ENCODE measurements at places on chromosomes 16 and 17.

DNA sequence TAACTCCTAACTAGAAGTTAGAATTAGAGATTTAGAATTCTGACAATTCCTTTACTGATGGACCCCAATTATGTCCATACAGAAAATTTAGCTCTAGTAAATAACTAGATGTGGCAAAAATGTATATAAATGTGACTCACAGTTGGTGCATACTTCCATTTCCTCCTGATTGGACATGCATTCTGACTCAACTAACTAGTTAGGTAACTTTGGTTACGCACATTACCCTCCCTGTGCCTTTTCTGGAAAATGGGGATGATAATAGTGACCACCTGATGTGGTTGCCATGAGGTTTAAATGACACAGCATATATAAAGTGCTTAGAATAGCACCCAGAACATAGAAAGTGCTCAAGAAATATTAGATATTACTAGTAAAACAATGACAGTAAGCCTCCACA, 550.0 kb upstream of the SALL1 start:
- DNase-seq: no peak

- no peak for DNase-seq
These were observed 71.5 kb downstream of the GAS7 start for GRCh38 chr17:10126616-10127501.

- DNase-seq: no peak
These were observed 5.5 kb downstream of the CYBC1 start for GRCh38 chr17:82444941-82445521.

DNA sequence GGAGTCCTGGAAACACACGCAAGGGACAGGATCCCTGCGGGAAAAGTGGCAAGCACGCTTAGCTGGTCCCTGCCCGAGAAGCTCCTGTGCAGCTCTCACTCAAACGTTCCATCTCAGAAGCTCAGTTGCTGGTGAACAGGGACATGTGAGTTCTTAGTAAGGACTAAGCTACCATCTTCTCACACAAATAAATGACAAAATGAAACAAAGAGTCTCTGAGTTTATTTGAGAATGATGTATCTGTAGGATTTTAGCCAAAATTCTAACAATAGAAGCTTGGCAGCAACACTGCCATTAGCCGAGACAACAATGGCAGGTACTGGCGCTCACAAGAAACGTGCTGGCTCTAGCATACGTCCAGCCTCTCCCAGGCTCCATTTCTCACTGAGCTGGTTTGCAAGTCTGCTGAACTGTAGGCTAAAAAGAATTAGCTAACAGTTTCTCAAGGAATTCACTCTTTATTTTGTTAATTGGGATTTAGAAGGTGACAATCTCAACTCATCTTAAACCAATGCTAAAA, 90.2 kb downstream of the VPS53 start:
- no peak for DNase-seq

DNA sequence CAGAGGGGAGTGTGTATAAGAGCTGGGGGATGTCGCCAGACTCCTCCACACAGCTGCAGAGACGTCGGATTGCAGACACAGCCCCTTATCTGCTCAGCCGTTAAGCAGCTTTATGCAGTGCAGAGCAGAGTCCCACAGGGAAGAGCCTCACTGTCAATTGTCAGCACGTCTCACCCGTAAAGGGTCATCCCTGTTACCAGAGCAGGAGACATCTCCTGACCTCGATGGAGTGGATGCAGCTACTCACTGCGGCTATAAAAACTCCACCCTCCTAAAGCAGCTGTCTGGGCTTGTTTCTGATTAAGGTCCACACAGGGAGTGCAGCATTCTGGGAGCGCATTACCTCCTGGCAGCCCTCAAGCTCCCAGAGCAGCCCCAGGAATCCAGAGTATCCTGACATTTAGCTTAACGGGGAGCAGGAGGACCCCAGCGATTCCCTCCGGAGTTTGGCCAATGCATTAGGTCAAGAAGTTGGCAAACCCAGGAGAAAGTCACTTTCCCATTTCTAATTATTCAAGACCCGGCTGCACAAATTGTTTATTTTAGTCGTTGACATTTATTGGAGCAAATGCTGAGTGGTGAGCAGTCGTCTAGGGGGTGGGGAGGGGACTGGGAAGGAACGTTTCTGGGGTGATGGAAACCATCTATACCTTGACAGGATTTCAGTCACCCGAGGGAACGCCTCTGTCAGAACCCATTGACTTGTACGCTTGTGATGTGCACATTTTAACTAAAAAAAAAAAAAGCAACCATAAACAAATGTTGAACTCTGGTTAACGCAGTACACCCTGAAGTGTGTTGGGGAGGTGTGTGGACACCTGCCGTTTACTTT, 100.0 kb upstream of the ZNF469 start:
- DNase-seq: no peak

GRCh38 chr17:19398301-19399181, 11.6 kb upstream of the MFAP4 start:
- DNase-seq: no peak

DNA sequence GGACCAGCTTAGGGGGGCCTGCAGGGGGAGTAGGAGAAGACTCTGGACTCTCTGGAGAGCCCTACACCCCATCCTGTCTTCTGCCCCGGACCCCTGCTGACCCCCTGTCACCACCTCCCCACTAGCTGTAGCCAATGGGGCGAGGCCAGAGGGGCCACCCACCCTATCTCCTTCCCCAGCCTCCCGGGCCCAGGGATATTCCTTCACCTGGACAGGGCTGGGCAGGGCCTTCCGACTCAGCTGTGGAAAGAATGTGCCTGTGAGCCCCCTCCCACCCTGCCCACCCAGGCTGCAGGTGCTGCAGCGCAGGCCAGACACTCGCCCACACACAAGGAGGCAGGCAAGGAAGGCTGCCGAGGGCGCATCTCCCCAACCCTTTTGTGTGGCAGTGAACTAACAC, 23.0 kb downstream of the TSPOAP1 start:
- no peak for DNase-seq

DNA sequence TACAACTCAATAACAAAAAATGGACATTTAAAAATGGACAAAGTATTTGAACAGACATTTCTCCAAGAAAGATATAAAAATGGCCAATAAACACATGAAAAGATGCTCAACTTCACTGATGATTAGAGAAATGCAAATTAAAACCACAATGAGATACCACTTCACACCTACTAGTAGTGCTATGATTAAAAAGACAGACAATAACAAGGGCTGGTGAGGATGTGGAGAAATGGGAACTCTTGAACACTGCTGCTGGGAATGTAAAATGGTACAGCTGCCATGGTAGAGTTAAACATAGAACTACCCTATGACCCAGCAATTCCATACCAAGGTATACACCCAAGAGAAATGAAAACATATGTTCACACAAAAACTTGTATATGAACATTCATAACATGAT, 24.9 kb downstream of the CFAP97D1 start:
- DNase-seq: no peak

DNA sequence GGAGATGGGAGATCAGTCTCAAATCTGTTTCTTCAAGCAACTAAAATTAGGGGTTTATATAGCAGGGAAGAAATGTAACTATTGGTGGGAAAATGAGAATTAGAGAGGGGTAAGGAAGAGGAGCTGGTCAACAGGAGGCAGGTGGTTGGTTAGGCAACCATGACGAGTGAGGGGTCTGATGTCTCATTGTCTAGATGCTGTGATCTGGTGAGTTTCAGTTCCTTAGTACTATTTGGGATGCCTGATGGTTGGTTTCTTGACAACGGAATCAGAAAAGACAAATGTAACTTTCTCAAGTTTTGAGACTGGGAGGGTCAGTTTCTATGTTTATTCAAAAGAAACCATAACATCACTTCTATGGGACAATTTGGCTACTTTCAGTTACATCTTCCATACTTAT, 415.3 kb upstream of the C16orf82 start:
- no peak for DNase-seq

DNA sequence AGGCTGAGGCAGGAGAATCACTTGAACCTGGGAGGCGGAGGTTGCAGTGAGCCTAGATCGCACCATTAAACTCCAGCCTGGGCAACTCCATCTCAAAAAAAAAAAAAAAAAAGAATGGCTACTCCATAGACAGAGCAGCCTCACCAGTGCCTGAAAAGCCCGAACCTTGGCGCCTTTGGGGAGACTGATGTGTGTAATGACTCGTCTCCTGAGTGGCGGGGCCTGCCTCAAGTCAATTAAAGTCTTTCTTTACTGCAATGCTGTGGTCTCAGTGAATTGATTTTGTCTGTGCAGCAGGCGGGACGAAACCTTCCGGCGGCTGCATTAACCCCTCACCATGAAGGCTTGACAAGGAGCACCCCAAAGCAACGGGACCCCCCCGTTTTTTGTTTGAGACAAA, 3.5 kb upstream of the UQCC4 start:
- DNase-seq: no peak

DNA sequence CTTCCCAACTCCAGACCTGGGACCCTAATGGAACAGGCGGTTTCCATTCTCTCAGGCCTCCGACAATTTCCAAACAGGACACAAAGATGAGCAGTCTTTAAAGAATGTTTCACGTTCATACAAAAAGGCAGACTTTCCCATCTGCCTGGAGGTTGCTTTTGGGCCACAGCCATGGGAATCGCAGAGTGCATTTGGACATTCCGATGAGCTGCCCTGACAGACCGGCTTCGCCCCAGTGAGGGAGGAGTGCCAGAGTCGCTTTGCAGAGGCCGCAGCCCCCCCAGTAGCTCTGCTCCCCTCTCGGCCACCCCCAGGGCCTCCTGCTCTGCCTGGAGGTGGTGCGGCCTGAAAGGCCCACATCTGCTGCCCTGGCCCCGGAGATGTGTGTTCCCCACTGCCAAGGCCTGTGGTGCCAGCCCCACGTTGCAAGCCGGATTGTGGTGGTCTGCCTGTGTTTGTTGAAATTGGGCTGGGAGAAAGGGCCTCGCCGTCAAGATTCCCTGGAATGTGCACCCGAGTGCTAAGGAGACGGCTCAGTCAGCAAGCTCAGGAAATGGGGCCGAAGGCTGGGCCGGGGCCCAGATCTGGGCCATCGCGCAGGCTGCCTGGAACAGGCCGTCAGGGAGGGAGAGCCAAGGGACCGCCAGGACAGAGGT, 89.8 kb downstream of the C16orf95 start:
- DNase-seq: no peak

DNA sequence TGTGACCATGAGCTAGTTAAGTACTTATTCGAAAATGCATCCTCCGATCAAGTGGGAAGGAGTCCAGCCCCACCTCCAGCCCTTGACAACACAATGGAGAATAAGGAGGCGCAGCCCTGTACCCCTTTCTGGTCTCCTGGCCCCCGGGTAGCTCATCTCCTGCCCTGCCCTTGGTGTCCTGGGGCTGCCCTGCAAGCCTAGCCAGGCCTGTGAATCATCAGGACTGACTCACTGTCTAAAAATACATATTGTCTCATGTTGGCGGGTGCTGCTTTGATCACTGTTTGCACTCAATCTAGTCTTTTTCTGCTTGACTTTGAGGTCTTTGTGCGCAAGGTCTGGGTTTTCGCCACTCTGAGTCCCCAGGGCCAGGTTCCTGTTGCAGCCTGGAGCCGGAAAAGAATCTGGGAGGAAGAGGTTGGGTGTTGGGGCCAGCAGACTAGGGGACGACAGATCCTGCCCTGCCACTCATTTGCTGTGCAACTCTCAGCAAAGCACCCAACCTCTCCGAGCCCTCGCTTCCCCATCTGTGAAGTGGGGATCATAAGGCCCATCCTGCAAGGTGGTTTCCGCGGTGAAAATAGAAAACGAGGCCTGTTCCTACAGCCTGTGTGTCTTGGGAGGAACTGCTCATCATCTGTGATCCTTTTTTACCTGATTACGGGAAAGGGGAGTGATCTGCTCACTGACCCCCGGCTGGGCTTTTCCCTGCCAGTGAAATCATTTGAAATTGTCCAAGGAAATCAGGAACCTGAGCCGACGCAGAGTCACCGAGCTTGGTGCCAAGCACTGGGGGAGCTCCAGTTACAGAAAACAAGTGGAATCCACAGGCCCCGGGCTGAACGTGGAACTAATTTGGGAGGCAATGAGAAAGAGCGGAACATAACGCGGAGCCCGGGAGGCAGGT, 230.4 kb downstream of the PARN start:
- no peak for DNase-seq

DNA sequence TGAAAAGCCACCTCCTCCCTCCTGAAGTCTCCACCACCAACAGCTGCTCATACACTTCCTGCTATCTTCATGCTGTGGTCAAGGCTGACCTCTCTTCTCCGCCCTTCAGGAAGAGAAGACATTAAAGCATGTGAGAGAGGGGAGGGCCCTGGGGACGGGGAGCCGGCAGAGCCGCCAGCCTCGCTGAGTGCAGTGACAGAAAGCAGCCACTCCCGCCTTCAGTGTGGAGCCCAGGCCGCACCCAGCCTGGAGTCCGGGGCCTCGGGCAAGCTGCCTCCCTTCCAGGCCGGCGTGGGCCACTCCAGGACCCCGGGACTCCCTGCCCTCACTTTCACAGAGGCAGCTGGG, 94.7 kb upstream of the TNRC6C start:
- DNase-seq: no peak

DNA sequence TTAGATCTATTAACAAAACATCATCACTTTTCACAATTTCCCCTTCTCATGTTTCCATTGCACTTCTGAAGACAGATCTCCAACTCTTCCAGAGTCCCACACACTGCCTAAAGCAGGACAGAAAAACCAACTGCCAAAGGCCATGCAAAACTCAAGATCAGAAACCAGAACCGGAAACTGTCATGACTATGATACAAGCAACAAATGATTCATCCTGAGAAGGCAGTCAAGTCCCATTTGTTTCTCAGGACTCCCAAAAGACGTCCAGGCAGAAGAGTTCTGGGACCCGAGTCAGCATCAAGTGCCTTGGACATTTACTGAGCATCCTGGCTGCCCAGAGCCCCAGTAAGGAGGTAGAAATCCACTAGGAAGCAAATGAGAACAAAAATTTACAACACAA, 38.8 kb downstream of the ERN1 start:
- no peak for DNase-seq

- DNase-seq: peak; percentile 81
These were observed 2.9 kb upstream of the FOXC2 start for GRCh38 chr16:86563469-86564345.

DNA sequence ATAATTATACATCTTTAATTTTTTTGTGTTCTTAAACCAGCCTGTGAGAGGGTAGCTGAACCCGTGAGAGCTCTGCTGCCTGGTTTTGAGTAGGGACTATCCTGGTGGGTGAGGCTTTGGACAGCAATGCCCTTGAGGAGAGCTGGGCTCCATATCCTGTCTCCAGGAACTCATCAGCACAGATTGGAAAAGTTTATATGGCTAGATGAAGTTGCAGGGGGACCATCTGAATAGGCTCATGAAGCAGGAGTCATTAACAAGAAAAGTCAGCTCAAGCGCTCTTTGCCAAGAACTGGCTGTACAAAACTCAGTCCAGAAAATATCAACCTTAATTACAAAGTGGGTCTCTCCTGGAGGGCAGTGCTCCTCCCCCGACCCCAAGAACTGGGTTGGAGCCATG, 33.8 kb upstream of the SSTR2 start:
- DNase-seq: no peak

GRCh38 chr16:49620158-49620868, 235.6 kb downstream of the ZNF423 start:
- no peak for DNase-seq

- DNase-seq: no peak
These were observed 154.2 kb downstream of the PITPNC1 start for GRCh38 chr17:67531291-67531690.

GRCh38 chr16:2238150-2238837, 2.0 kb downstream of the DNASE1L2 start:
- no peak for DNase-seq
